G401 (cell line): ENCODE measurements at places on chromosomes 2 and 18. TPM values are rescaled to one million over a fixed set of nuclear protein-coding genes. Genes with fewer than 3 reads are reported as not detected.

The EFR3B gene
- 0.18 and 0.37 TPM in 2 replicates for total RNA-seq

GRCh38 chr2:187525163-187525900 is 28.9 kb downstream of the TFPI start:
- DNase-seq: no peak

DNA sequence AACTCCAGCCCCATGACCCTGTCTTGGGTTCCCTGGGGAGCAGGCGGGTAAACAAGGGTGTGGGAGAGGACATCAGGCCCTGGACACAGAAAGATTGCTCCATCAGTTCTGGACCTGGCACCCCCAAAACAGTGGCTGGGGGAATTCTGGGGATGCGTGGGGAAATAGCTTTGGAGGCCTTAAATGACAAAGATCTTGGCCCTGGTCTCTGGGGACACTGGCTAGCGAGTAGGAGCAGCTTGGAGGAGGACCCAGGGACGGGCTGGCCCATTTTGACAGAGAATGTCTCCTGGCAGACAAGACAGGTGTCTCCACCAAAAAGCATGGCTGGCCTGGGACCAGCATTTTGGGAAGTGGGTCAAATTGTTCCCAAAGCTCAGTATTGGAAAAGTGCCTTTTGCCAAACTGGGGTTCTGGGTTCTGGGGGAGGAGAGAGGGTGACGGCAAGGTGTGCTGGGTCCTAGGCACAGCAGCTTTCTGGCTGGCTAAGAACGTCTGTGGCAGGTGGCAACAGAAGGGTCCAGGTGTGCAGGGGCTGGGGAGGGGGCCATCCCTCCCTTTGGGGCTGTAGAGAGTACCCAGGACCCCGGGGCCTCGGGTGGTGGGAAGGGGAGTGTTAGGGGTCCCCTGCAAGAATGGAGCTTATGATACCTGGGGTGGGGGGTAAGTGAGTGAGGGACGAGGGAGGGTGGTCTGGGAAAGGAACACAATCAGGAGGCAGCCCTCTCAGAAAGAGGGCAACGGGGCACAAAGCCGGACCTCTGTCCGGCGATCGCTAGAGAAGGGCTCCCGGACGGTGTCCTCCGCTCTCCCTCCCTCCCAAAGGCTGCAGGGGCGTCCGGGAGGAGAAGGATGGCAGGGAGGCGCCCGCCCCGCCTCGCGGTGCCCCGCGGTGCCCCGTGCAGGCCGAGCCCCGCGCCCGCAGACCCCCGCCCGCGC is 556 bp downstream of the CYRIA start:
- peak; percentile 74 for DNase-seq

The FKBP7 gene
- 11.0 and 13.5 TPM in 2 replicates for total RNA-seq

- DNase-seq: no peak
These were observed 268.2 kb upstream of the ID2 start for GRCh38 chr2:8413589-8414135.

GRCh38 chr2:162030363-162031190 is 43.4 kb downstream of the DPP4 start:
- DNase-seq: no peak
